ENCODE measurements at places on chromosomes 2 and 18.

DNA sequence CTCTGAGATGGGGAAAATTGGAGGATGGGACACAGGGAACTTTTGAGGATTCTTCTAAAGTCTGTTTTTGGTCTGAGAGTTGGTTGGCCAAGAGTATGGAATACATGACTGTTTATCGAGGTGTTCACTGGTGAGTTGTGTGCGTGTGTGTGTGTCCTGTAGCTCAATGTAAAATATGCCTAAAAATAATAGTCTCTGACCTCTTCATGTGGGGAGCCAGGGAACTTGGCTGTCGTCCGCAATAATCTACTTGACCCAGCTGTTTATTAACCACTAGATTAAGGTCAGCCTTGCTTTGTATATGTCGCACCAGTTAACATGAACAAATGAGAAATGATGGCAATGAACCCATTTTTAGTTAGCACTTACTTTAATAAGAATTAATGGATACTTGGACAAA lies 177.5 kb upstream of the TPO start:
- no peak for DNase-seq

DNA sequence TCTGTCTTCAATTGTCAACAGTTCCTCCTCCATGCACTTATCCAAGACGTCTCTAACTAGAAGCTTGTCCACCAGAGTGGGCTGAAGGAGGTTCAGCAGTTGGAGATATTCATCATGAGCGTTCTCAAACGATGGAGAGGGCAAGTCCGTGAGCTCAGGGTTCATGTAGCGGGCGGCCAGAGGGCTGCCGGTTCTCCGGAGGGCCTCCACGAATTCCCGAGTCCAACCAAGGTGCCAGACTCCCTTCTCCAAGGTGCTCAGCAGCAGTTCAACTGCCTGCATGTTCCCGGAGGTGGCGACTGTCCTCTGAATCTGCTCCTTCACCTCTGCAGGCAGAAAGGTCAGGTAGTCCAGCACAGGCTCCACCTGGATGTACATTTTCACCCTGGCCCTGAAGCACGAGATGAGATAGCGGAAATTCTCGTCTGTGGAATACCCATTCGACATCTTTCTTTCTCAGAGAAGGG lies 590 bp downstream of the IFIH1 start:
- DNase-seq = peak; percentile 30

DNA sequence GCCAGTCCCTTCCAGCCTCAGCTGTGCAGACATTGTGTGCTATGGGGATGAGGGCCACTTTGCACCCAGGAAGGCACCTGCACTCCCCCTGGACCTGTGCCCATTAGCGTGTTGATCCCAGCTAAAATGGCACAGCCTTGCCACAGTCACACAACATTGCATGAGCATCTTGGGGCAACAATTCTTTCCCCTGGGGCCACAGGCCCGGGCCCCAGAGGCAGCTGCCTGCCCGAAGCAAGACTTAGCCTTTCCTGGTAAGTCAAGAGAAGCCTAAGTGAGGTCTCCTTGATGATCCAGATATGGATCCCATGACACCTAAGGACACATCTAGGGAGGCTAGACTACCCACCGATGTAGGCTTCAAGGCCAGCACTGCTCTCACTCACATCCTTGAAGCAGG lies 202.1 kb downstream of the BCL11A start:
- DNase-seq = no peak

GRCh38 chr2:79511320-79511951 lies 1.4 kb upstream of the CTNNA2 start:
- no peak for DNase-seq

DNA sequence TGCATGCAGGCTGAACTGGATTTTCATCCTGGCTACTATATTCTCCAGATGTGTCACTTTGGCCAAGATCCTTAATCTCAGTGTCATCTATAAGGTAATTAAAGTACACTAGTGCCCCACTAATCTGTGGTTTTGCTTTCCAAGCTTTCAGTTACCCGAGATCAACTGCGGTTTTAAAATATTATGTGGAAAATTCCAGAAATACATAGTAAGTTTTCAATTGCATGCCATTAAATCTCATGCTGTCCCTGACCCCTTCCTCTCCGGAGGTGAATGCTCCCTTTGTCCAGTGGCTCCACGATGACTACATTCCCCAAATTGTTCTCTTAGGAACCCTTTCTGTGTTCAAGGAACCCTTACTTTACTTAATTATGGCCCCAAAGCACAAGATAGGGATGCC lies 5.3 kb upstream of the TYMS start:
- DNase-seq = no peak

GRCh38 chr2:36165132-36165531 lies 190.4 kb upstream of the CRIM1 start:
- no peak for DNase-seq

GRCh38 chr2:42569116-42569711 lies 782 bp downstream of the MTA3 start:
- DNase-seq = peak; percentile 9

Data from AML-193 (cell line).